ENCODE measurements at places on chromosomes 11 and 22.

GRCh38 chr11:116037861-116038260, 533.6 kb upstream of the CADM1 start:
- no peak for DNase-seq

- DNase-seq = no peak
Observed at GRCh38 chr11:65944191-65944590, 1.1 kb upstream of the TSGA10IP start.

- no peak for DNase-seq
Observed at GRCh38 chr11:68397256-68397655, 63.3 kb upstream of the PPP6R3 start.

- DNase-seq = no peak
Observed at GRCh38 chr11:103372906-103373305, 263.7 kb downstream of the DYNC2H1 start.

- no peak for DNase-seq
Observed at GRCh38 chr22:46187862-46188261, 37.5 kb downstream of the PPARA start.

GRCh38 chr22:35552196-35552842, 11.7 kb downstream of the RASD2 start:
- peak; percentile 77 for DNase-seq

GRCh38 chr22:40021401-40022000, 26.7 kb downstream of the FAM83F start:
- no peak for DNase-seq

GRCh38 chr11:107821199-107821927, 37.2 kb downstream of the SLC35F2 start:
- DNase-seq = no peak

- peak; percentile 53 for DNase-seq
Observed at GRCh38 chr11:35049859-35050531, 89.0 kb upstream of the CD44 start.

DNA sequence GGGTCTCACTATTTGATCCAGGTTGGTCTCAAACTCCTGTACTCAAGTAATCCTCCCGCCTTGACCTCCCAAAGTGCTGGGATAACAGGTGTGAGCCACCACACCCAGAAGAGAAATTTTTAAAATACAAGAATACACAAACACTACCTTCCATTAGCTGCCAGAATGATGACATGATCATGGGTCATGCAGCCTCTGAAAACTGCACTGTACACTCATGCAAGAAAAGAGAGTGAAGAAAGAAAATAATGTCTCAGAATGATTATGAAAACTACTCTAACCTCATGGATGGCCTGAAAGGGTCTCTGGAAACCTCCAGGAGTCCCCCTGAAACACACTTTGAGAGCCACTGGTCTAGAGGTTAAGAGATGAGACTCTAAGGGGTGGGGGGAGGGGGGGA, 18.8 kb downstream of the VPS37C start:
- no peak for DNase-seq

DNA sequence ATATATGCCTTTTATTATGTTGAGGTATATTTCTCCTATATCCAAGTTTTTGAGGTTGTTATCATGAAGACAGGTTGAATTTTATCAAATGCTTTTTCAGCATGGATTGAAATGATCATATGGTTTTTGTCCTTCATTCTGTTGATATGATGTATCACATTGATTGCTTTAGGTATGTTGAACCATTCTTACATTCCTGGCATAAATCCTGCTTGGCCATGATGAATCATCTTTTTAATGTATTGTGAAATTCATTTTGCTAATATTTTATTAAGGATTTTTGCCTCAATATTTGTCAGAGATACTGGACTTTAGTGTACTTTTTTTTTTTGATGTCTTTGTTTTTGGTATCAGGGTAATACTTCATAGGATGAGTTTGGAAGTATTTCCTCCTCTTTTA, 283.8 kb upstream of the C11orf87 start:
- no peak for DNase-seq

DNA sequence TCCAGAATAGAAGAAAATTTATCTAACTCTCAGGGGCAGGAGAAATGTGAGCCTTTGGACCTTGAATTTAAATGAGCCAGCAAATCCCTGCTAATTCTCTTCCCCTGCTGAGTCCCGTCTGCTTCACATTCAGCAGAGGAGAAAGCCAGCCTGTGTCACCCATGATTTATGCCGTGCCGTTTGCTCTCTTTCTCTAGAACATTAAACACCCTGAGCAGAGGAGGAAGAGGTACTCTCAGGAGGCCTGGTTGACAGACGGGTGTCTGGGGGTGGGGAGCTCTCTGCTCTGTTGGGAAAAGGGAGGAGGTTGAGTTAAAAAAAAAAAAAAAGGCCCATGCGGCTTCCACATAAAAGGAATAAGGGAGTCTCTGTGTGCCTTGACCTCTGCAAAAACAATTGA, 11.3 kb upstream of the MTMR3 start:
- no peak for DNase-seq

GRCh38 chr11:45076761-45077160, 69.7 kb upstream of the PRDM11 start:
- no peak for DNase-seq

- no peak for DNase-seq
Observed at GRCh38 chr11:111296196-111296595, 2.1 kb upstream of the POU2AF3 start.

GRCh38 chr22:36486619-36487384, 5.4 kb upstream of the TXN2 start:
- peak; percentile 78 for DNase-seq

- DNase-seq = no peak
Observed at GRCh38 chr11:79472819-79473529, 32.1 kb upstream of the TENM4 start.

GRCh38 chr11:125957618-125958332, 11.9 kb downstream of the VSIG10L2 start:
- DNase-seq = no peak

DNA sequence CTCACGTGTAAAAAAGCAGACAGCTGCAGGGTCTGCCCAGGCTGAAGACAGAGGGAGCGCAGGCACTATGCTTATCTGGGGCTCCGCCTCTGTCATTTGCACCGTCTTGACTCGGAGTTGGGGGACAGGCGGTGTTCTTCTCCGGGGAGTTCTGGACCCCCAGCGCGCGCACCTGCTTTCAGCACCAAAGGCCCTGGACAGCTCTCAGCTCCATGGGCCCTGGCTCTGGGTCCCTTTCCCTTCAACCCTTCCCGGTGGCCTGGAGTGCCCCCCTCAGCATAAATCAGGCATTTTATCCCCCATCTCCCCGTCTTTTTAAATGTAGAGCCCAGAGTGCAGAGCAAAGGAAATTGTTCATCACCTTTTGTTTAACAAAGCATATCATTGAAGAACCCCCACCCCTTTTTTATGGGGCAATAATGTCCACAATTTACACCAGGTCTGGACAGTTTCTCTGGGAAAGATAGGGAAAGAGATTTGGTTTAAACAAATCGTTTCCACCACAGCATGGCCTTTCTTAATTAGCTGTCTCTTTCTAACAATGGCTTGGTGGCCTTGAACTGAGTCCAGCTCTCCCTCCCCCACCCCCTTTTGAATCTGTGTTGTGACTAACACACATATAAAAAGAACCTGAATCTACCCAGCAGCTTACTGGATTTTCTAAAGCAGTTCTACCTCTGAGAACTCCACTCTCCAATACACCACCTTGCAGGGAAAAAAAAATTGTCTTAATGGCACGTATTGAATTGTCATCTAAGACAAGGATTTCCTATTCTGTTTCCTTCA, 1.7 kb downstream of the SEZ6L start:
- peak; percentile 29 for DNase-seq

- no peak for DNase-seq
Observed at GRCh38 chr22:19448739-19449421, 1.4 kb upstream of the C22orf39 start.

GRCh38 chr11:34492806-34493414, 20.7 kb downstream of the ELF5 start:
- DNase-seq = peak; percentile 82

DNA sequence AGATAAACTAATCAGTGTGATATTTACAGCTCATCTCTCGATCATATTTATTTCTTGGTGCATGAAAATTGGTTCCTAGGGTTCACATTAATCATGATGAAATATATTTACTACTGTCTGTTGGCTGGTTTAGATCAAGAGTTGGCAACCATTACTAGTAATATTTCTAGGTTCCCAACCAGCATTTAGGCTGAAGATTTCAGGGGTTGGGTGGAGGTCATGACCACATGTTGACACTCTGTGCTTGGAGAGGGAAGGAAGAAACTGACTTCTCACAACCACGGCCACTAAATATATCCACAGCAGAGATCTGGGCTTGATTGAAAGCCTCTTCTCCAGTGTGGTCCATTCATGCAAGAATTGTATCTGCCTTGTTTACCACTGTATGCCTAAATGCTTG, 87.9 kb downstream of the ALX4 start:
- DNase-seq = no peak

DNA sequence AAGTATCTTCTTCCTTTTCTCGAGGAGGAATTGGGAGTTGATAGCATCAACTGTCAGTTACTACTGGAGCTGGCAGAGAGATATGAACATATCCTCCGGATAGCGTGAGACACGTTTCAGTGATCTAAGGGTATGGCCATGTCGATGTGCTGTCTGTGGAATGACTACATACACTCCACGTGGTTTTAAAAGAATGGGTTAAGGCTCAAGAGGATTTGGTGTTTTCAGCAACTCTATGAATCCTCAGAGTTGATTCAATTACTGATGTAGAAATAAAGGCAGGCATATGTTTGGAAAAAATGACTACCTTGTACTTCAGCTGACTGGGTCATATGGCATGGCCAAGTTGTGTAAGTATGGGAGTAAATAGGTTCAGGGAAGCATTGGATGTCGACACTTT, 22.9 kb downstream of the MMP13 start:
- DNase-seq = no peak

DNA sequence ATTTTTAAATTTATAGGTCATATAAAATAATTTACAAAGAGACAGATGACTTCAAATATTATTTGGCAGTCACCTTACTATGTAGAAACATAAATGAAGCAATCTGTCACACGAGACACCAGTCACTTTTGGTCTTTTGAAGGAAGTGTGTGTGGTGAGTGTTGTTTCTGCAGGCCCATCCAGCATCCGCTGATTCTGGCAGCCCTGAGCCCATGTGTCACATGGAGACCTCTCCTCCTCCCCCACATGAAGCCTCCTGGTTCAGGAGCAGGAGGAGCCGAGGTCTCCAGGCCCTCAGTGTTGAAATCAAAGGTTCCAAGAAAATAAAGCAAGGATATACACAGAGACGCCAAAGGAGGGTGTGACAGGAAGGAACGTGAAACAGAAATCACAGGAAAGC, 60.1 kb downstream of the ARFGAP3 start:
- DNase-seq = no peak

DNA sequence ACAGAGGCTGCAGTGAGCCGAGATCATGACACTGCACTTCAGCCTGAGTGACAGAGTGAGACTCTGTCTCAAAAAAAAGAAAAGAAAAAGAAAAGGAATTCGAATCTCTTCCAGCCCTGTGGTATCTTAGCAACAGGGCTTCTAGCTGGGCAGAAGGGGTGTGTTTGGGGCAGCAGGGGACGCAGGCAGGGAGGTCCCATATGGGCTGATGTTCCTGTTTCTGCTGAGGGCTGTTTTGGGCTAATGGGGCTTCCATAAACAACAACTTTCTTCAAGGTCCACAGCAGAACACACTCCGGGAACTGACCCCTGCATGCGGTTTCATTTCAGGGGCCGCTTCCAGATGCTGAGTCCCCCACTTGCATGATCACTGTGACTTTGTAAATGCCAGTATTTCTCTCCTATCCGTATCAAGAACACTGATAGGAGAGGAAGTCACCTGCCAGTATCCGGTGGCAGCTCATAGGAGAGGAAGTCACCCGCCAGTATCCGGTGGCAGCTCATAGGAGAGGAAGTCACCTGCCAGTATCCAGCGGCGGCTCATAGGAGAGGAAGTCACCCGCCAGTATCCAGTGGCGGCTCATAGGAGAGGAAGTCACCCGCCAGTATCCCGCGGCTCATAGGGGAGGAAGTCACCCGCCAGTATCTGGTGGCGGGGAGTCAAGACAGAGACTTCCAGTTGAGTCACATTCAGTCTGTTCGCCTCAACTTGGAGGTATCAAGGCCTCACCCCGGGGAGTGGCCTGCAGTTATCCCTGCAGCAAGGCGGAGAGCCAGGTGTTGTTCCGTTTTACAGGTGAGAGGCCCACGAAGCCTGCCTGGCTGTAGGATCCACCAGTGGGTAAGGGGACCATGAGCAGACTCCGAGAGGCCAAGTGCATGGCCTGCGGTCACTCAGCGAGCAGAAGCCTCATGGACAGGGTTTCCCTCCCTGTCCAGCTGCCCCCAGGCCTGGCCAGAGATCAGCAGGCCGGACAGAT, 8.3 kb upstream of the FGF19 start:
- DNase-seq = peak; percentile 78

- no peak for DNase-seq
Observed at GRCh38 chr11:61287338-61287977, 7.7 kb downstream of the VWCE start.

GRCh38 chr11:47289856-47290255, 19.9 kb downstream of the MADD start:
- no peak for DNase-seq

GRCh38 chr11:112249871-112250610, 10.6 kb downstream of the PLET1 start:
- no peak for DNase-seq

DNA sequence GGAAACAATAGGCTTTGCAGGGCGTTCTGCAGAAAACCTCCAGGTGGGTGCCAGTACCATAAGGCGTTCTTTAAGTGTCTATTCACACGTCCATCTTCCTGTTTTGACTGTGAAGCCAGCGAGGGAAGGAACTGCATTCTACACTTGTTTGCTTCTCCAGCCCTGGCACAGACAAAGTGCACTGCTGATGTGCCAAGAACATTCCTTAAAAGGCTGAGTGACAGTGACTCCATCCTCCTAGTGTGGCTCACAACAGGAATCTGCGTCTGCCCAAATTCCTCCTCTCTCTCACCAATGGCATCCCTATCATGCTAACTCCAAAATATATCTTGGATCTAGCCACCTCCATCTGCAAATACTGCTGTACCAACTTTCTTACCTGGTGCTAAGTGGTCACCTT, 407.4 kb upstream of the SYN3 start:
- DNase-seq = no peak

DNA sequence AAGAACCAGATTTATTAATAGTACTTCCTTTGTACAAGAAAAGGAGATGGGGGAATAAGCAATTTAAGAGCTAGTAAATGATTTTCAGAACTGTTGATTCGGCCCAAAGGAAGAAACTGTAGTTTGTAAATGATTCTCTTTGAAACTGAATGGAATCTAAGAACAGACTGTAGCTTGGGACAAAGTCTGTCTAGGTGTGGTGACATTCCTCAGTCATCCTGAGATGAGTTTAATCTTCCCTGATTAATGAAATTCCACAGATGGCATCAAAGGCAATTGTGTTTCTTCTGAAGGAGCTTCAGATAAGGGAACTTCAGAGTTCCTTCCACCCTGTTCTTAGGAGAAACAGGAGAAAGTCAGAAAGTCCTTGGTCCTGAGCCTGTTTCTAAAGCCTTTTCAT, 2095.9 kb downstream of the LRRC4C start:
- no peak for DNase-seq
